ENCODE measurements at places on chromosomes 7 and 10.

DNA sequence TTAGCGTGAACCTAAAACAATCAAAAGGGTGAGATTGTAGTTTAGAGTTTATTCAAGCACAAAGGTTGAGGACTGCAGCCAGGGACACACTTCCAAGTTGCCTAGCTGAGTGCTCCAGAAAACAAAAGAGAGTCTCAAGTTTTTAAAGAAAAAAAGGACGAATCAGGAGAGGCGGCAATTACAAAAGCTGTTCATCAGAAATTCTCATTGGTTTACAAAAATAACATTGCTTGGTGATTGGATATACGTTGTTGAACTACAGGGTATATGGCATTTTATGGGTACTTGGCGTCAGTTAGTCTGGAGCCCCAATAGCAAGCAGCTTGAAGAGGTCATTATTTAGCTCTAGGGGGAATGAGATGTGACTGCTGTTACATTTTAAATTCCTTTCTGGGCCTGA is 11.5 kb downstream of the ZNF438 start:
- no peak for DNase-seq

DNA sequence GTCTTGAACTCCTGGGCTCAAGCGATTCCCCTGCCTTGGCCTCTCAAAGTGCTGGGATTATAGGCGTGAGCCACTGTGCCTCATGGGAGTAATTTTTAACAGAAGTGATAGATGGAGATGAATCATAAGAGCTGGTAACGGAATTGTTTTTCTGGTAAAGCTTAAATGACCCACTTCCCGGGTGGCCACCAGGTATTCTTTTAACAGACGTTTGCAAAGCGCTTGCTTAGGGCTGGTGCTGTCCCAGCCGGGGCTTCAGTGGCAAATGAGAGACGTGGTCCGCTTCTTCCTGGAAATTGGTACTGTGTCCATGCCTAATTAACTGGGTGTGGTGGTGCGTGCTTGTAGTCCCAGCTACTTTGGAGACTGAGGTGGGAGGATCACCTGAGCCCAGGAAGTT is 23.5 kb downstream of the CAMK1D start:
- DNase-seq: no peak

DNA sequence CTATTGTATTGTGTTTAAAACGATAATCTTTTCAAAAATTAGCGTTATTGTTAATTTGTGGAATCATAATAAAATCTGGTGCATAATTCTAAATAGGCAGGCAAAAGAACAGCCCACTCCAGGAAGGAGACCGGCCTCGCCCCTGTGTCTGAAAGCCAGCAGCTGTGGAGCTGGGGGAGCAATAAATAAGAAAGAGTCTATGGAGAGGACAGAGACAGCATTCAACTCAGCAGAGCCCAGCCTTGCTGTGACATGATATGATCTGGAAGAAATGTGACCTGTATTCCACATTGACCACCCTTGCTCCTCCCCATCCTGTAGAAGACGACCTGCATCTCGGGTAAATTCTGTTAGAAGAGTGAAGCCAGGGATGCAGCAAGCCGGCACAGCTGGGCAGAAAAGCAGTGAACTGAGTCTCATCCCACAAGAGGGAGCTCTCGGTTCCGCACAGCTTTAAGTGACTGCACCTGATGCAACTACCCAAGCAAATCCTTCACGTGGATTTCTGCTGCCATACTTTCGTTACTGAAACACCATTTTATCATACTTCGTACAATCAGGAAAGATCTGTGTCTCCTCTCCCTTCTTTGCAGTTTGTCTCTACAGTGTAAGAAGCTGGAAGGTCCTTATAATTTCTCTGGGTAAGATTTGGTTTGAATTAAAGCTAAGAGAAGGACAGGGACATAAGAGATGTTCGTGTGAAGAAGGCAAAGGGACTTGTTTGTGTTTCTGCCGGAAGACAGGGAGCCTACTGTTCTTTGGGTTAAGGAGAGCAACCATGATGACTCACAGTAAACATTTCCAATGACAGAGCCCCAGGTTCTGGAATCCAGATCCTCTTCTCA is 427.1 kb downstream of the GPAM start:
- no peak for DNase-seq

DNA sequence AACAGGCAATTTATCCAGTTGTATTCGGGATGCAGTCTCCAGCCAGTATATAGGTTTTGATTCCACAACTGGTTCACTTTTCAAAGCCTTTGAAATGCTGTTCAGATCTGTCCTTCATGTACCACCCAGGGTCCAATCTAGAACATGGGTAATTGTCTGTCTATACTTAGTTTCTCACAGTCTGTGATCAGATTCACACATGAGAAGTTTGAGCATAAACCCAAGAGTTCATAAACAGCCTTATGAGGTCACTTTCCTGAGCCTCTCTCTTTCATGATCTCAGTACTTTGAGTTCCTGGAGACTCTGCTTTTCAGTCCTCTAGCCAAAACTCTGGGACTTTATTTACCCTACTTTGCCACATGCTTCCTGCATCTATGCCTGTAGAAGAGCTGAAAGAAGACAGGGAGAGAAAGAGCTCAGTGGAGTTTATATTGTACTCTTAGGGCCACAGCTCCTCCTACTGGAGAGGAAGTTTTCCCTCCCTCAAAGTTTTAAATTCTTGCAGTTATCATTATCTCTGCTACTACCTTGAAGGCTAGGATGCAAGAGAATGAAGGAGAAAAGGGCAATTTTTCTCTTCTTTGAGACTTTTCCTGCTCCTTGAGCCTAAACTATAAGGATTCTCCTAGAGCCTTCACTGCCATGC is 172.0 kb downstream of the ZEB1 start:
- DNase-seq: no peak

- DNase-seq: no peak
Measured at GRCh38 chr10:1488970-1489548, 248.3 kb downstream of the ADARB2 start.

DNA sequence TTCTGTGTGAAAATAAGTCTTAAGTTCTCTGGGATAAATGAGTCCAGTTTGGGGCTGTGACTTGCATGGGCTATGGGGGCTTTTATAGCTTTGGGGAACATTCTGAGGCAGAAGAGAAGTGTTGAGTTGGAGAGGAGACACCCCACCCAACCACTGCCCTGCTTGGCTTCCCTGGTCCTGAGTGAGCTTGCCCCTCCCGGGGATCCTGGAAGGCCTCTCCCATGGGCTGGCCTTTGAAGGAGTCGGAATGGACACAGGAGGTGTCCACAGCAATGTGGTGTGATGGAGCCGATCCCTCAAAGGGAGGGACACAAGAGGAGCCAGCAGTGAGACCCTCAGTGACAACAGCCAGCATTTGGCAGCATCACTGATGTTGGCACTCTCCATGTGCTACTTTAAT is 89.8 kb downstream of the GLRX3 start:
- no peak for DNase-seq

DNA sequence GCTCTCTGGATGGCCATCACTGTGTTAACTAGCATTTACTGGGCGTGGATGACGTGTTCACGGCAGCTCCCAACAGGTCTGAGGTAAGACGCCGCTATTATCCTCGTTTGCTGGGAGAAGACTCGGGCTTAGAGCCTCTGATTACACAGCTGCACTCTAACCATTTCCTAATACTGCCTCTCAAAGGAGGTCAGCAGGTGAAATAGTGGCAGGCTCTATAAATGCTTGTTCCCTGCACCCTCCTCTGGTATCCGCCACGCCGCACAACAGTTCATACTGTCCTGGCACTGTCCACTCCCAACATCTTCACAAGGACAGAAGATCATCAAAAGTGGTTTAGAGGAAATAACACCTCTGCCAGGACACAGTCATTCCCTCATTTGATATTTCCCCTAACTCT is 28.3 kb downstream of the HIPK2 start:
- no peak for DNase-seq

GRCh38 chr7:130356876-130357611 is 12.4 kb downstream of the CPA5 start:
- DNase-seq: no peak

GRCh38 chr10:92573091-92573797 is 649 bp downstream of the IDE start:
- no peak for DNase-seq

GRCh38 chr10:20879136-20879535 is 18.0 kb downstream of the NEBL start:
- no peak for DNase-seq

DNA sequence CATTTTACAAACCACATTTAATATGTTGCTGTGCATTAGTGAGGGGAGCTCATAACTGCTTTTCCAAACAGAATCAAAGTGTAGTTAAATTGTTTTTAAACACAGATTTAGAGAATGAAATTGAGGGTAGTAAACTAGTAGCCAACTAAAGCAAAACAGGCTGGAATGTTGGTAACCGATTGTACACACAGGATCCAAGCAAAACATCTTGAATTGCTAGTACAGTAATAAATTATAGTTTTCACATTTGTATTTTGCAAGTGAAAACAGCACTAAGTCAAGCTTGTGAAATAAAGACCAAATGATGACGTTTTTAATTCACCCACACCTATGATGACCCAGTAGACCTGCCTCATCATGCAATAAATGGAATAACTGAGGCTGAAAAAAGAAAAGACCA is 198.3 kb downstream of the HDAC9 start:
- DNase-seq: no peak

- DNase-seq: no peak
Measured at GRCh38 chr7:116607299-116607698, 64.7 kb upstream of the MET start.

- DNase-seq: no peak
Measured at GRCh38 chr7:132103718-132104117, 472.6 kb downstream of the PLXNA4 start.

DNA sequence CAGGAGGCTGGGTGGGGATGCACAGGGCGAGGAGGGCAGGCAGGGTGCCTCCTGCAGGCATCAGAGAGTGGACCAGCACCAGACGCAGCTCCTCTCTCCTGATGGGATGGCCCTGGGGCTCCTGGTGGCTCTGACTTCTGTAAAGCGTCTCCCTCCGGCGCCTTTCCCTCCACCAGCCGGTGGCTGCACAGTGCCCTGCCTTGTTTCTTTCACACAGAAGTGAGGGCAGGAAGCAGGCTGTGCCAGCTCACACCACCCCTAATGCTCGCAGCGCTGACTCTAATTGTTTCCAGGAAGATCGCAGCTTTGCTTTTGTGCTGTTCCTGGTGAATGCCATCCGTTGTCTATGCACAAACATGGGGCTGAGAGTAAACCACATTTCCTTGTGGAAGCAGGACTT is 152.3 kb upstream of the LANCL2 start:
- no peak for DNase-seq

- DNase-seq: no peak
Measured at GRCh38 chr7:119708891-119709290, 564.1 kb upstream of the KCND2 start.

- peak; percentile 99 for DNase-seq
Measured at GRCh38 chr7:6008668-6009611, at the start of the genes AIMP2 and PMS2. Gene AIMP2 (plus strand): TSS chr7:6009272. CDS start chr7:6009364, 92 bp downstream. Gene PMS2 (minus strand): TSS chr7:6009049. CDS start chr7:6009019, 30 bp downstream.

GRCh38 chr10:90751107-90751997 is 106.5 kb downstream of the HTR7 start:
- DNase-seq: no peak

- no peak for DNase-seq
Measured at GRCh38 chr7:3260401-3260715, 40.7 kb upstream of the SDK1 start.

- DNase-seq: no peak
Measured at GRCh38 chr7:148398844-148399365, 191.7 kb upstream of the C7orf33 start.

- no peak for DNase-seq
Measured at GRCh38 chr7:116938678-116939077, 14.6 kb upstream of the ST7 start.

- no peak for DNase-seq
Measured at GRCh38 chr7:73869011-73869798, 8.2 kb downstream of the TMEM270 start.

GRCh38 chr7:71752171-71752935 is 620.4 kb downstream of the GALNT17 start:
- peak; percentile 14 for DNase-seq

- DNase-seq: no peak
Measured at GRCh38 chr7:43589728-43590127, 6.8 kb downstream of the STK17A start.

GRCh38 chr7:20141666-20142065 is 75.5 kb downstream of the MACC1 start:
- no peak for DNase-seq

DNA sequence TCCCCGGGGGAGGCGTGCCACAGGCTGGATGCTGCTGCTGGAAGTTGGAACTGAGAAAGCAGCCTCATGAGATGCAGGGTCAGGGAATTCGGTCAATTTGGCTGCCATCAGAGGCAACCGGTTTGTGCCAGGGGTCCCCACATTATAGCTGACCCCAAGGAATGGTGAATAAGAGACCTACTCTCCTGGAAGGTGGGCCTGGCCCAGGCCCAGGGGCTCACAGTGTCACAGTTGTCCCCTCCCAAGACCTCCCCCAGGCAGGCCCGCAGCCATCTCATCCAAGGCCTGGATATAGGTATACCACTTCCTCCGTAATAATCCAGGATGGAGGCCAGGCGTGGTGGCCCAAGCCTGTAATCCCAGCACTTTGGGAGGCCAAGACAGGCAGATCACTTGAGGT is 114.6 kb downstream of the NPTX2 start:
- DNase-seq: no peak

GRCh38 chr7:33185786-33186185 is 56.4 kb downstream of the BBS9 start:
- DNase-seq: no peak

GRCh38 chr7:35848725-35849124 is 47.9 kb downstream of the SEPTIN7 start:
- no peak for DNase-seq

DNA sequence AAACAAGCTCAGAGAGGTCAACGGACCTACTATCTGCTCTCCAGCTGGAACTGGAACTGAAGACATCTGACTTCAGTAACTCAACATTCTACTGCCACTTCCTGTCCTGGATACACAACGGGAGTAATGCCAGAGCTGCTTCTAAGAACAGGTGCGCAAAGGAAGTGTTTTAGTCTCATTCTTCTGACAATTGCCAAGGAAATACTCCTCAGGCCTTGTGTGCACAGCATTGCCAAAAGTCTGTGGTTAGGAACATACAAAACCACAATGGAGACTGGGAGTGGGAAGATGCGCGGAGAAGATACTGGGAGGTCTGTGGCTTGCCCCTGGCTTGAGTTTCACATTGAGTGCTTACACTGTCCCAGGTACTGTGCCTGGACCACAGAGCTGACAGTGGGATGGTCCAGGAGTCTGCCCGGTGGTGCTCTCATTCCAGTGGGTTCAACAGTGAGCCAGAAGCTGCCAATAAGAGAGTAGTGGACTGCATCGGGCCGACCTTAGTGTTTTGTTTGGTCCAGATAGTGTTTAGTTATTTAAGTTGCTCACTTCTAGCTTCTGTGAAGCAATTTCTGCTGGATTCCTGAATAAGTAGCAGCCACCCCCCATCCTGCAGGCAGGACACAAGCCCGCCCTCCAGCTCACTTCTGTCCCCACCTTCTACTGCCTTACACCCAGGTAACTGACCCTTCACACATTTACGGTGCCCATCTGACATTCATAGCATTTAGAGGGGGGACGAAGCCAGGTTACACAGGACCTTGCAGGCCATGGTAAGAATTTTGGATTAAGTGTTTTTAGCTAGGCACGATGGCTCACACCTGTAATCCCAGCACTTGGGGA is 10.3 kb downstream of the TBL2 start:
- no peak for DNase-seq

GRCh38 chr10:49350846-49351532 is 44.9 kb downstream of the DRGX start:
- DNase-seq: no peak

GRCh38 chr10:69866246-69866687 is 64.6 kb downstream of the COL13A1 start:
- no peak for DNase-seq

- no peak for DNase-seq
Measured at GRCh38 chr10:28859791-28860190, 182.5 kb downstream of the BAMBI start.

GRCh38 chr10:124170631-124171030 is 77.2 kb upstream of the CHST15 start:
- DNase-seq: no peak
